Activated CD4-positive, alpha-beta T cell treated with anti-CD3 and anti-CD28 coated beads for 36 hours (primary cell): ENCODE measurements at places on chromosomes 2 and 18. TPM values are rescaled to one million over a fixed set of nuclear protein-coding genes. Genes with fewer than 3 reads are reported as not detected.
A peak's percentile ranks its signal among the peaks of the same experiment; 100 is the strongest.

GRCh38 chr18:3115447-3116030 lies 102.6 kb upstream of the LPIN2 start:
- DNase-seq = no peak
- H3K27me3 ChIP-seq = no peaks in the 10 kb centered on the region
- no peak overlapping the region for H3K27ac ChIP-seq
- no peaks in the 10 kb centered on the region for H3K4me1 ChIP-seq
- H3K36me3 ChIP-seq = no peaks in the 10 kb centered on the region

DNA sequence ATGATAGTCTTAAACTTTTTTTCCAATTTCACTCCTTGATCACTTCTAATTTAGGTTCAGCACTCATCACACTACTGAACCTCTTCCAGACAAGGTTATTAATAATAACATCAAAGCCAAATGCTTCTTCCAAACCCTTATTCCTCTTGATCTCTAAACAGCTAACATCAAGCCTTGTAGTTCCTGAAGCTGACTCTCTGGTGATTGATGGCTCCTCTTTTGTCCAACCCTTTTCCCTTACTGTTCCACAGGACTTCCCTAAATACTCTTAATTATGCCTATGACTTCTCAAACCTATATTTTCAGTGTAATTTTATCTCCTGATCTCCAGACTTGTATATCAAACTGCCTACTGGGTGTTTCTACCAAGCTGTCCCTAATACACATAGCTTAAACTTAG lies 83.9 kb downstream of the FAM228A start:
- H3K36me3 ChIP-seq = peaks cover 18% of the 10 kb centered on the region
- peaks cover 15% of the 10 kb centered on the region for H3K4me1 ChIP-seq

GRCh38 chr2:47869859-47870595 lies 36.3 kb downstream of the FBXO11 start:
- H3K27ac ChIP-seq = peak overlapping the region; percentile 32
- no peaks in the 10 kb centered on the region for H3K27me3 ChIP-seq
- H3K4me1 ChIP-seq = peaks cover 87% of the 10 kb centered on the region
- H3K36me3 ChIP-seq = peaks cover 36% of the 10 kb centered on the region
- no peak overlapping the region for H3K4me3 ChIP-seq

DNA sequence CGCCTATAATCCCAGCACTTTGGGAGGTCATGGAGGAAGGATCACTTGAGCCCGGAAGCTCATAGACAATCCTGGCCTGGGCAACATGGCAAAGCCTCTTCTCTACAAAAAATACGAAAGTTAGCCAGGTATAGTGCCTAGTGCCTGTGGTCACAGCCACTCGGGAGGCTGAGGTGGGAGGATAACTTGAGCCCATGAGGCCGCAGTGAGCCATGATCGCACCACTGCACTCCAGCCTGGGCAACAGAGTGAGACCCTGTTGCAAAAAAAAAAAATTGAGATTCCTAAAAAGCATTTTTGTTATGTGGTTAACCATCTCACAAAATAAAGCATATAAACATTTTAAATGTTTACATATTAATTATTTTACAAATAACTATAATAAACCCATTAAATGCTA lies 13.9 kb downstream of the PCBP1 start:
- H3K27ac ChIP-seq = no peak overlapping the region
- H3K27me3 ChIP-seq = no peaks in the 10 kb centered on the region
- DNase-seq = no peak

DNA sequence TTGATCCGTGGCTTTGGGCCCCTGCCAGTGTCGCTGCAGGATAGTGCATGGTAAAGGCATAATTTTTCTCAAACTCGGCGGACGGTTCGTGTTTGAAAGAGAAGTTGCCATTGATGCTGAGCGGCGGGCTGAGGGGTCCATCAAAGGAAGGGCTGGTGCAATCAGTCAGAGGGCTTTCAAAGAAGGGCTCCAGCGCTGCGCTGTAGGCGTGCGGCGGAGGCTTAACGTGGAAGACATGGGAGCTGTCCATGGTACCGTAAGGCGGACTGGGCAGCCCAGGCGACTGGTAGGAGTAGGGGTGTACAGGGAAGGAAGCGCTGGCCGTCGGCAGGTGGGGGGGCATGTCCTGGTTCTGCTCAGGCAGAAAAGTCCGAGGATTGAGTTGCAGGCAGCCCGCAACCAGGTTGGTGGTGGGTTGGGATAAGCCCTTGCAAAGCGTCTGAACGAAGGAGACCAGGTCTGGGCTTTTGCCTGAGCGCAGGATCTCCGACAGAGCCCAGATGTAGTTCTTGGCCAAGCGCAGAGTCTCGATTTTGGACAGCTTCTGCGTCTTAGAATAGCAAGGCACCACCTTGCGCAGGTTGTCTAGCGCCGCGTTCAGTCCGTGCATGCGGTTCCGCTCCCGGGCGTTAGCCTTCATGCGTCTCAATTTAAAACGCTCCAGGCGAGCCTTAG lies 2.3 kb downstream of the NEUROD1 start:
- H3K4me1 ChIP-seq = peaks cover 33% of the 10 kb centered on the region
- H3K36me3 ChIP-seq = no peaks in the 10 kb centered on the region
- peaks cover 65% of the 10 kb centered on the region for H3K27me3 ChIP-seq
- no peak overlapping the region for H3K27ac ChIP-seq

- H3K27ac ChIP-seq = no peak overlapping the region
- H3K4me1 ChIP-seq = peaks cover 5% of the 10 kb centered on the region
- DNase-seq = no peak
Observed at GRCh38 chr18:22558945-22559385, 141.2 kb upstream of the CTAGE1 start.

The CCBE1 gene
- 0.14 TPM for total RNA-seq

GRCh38 chr2:60926741-60927552 lies 45.6 kb downstream of the REL start:
- H3K4me3 ChIP-seq = no peak overlapping the region
- peaks cover 2% of the 10 kb centered on the region for H3K4me1 ChIP-seq
- H3K27ac ChIP-seq = no peak overlapping the region
- no peaks in the 10 kb centered on the region for H3K27me3 ChIP-seq
- DNase-seq = no peak

- DNase-seq = no peak
- no peak overlapping the region for H3K27ac ChIP-seq
- no peaks in the 10 kb centered on the region for H3K27me3 ChIP-seq
- H3K36me3 ChIP-seq = no peaks in the 10 kb centered on the region
- H3K4me1 ChIP-seq = no peaks in the 10 kb centered on the region
Observed at GRCh38 chr18:68215931-68216330, 499.0 kb downstream of the TMX3 start.

The NMUR1 gene
- not detected for total RNA-seq

The COL3A1 gene
- 0.05 TPM for total RNA-seq

- H3K27ac ChIP-seq = no peak overlapping the region
- H3K36me3 ChIP-seq = no peaks in the 10 kb centered on the region
- H3K4me3 ChIP-seq = no peak overlapping the region
- no peaks in the 10 kb centered on the region for H3K4me1 ChIP-seq
- DNase-seq = no peak
Observed at GRCh38 chr2:52698408-52698807, 1069.2 kb upstream of the CHAC2 start.

GRCh38 chr2:168475636-168476035 lies 19.6 kb downstream of the CERS6 start:
- no peaks in the 10 kb centered on the region for H3K27me3 ChIP-seq
- peaks cover 33% of the 10 kb centered on the region for H3K4me1 ChIP-seq
- no peak for DNase-seq
- H3K36me3 ChIP-seq = peaks cover 3% of the 10 kb centered on the region

The TTC32 gene
- 15.7 TPM for total RNA-seq
